ENCODE measurements at places on chromosomes 5 and 9.

DNA sequence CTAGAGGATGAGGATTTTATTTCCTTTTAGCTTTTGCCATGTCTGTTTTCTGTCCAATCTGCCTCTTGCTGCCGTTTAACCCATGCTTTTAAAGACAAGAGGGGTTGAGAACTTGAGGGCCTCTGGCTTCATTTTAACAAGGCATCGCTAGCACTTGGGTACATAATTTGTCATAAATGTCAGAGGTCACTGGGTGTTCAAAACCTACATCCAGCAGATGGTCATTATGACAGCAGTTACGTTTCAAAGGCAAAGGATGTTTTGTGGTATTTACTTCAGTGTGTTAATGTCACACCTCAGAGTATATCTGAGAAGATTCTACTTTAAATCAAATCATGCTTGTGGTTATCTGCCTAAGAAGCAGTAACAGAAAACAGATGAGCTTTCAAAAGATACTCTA is 918.3 kb downstream of the NR2F1-AS1 start:
- DNase-seq: no peak

- peak; percentile 52 for DNase-seq
Observed at GRCh38 chr9:2597483-2597882, 24.1 kb upstream of the VLDLR start.

- no peak for DNase-seq
Observed at GRCh38 chr5:179226696-179227095, 118.6 kb downstream of the ADAMTS2 start.

GRCh38 chr5:107487056-107487542 is 183.6 kb downstream of the EFNA5 start:
- DNase-seq: peak; percentile 11

DNA sequence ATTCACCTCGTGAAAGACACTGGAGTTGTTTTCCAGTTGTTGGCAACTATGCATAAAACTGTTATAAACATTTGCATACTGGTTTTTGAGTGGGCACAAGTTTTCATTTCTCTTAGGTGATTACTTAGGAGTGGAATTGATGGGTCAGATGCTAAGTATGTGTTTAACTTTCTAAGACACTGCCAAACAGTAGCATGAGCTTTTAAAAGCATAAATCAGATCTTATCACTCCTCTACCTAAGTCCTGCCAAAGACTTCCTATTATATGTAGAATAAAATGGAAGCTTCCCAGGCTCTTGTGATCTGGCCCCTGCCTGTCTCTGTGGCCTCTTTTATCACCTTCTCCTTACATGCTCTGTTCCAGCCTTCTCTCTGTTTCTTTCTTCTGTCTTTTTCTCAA is 72.6 kb downstream of the SH3RF2 start:
- DNase-seq: no peak

DNA sequence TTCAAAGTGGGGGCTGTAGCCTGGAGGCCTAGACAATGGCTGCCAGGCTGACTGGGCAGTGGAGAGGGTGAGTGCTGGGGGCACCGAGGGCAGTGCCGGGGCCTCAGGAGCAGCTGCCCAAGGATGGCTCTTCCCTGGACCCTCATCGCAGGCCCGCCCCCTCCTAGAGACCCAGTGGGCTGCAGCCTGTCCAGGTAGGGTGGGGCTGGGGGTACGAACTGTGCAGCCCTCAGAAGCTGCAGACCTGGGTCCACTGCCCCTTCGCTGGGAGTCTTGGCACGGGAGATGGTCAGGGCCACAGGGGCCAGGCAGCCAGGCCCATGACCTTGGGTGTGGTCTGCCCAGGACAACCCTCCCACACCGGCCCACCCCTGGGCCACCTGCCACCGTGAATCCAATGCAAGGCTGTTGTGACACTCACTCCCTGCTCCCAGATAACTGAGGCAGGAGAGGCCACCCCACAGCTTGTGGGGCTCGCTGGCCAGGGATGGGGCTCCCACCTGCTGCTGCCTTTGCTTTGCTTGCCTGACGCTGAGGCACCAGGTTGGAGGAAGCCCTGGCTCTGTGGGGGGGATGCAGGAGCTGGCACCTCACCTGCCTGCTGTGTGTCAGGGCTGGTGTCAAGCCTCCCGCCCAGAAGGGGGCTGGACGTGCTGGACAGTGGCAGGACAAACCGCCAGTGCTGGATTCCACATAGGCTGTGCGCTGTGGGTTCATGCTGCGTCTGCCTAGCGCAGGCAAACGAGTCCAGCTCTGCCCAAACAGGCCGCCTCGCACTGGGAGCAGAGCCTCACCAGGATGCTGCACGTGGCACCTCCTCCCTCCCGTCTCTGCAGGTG is 23.1 kb upstream of the SLC9A3 start:
- no peak for DNase-seq

DNA sequence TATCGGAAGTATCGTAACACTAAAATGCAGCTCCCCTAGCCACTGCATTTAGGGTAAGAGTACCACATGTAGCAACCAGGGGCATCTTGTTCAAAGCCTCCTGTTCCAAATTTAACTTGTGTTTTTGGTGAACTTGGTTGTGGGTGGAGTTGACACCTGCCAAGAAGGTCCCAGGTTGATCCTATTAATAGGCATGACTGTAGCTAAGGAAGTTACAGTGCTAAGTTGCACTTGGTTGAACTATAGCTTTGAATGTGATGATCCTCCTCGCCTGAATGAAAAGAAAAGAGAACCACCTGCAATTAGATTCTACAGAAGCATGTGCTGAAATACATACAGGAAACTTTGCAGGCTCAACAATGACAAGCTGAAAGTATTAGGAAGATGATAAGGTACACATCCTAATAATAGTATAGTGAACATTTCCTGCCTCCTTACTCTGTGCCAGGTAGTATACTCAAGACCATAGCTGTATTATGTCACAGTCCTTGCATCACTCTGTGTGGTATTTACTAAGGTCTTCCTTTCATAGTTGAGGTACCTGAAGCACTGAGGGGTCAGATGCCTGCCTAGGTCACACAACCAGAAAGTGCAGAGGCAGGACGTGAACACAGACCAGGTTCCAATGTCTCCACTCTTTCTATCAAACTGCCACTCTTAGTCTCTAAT is 64.5 kb upstream of the PIP5K1B start:
- DNase-seq: no peak

GRCh38 chr9:111759762-111760639 is 34.7 kb downstream of the SHOC1 start:
- peak; percentile 83 for DNase-seq

- DNase-seq: peak; percentile 94
Observed at GRCh38 chr5:154368041-154368800, 77.6 kb upstream of the SAP30L start.

DNA sequence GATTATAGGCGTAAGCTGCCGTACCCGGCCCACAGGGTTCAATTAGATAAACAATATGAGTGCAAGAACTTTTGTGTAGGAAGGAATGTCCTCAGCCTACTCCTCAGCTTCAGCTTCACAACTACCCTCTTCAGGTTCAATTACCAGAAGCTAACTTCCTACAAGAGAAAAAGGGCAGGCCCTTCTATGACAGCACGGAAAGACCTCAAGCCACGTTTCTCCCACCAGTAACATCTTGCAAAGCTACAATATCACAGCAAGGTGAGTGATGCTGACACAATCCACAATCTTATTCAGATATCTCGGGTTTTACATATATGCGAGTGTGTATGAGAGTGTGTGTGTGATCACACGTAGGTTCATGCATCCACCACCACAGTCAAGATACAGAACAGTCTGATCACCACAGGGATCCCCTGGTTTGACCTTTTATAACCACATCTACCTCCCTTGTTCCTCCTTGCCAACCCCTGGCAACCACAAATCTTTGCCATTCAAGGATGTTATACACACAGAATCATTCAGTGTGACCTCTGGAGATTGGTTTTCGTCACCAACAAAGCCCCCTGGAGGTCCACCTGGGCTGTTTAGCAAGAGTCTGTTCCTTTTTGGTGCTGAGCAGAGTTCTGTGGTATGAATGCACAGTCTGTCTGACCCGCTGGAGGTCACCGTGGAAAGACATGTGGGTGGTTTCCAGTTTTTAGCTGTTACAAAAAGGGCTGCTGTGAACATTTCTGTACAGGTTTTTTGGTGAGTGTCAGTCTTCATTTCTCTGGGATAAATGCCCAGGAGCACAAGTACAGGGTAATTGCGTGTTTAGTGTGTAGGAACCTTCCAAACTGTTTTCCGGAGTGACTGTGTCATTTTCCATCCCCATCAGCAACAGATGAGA is 38.2 kb downstream of the IPPK start:
- DNase-seq: no peak

- DNase-seq: no peak
Observed at GRCh38 chr5:101515721-101516120, 612.6 kb upstream of the ST8SIA4 start.

DNA sequence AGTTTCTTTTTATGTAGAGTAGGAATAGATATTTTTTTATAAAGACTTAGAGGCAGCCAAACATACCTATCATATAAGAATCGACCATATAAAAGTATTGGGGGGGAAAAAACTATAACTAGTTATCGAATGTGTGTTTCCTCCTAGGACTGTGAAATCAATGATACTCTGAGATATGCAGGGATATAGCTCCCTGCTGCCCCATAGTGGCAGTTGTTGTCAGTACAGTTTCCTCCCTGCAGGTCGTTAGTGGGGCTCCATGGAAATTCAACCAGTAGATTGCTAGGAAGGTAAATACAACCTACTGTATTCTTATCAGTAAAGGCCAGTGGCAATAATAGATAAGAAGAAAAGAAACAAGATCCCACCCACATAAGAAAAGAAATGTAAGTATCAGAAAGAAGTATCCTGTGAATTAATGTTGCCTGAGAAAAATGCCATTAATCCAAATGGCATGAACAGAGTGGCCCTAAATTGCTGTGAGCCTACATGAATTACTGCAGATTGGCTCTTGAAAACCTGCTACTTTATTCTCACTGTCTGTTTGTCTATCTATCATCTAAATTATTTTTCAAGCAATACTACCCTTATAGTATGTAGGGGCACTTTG is 136.9 kb upstream of the FBN2 start:
- peak; percentile 57 for DNase-seq

GRCh38 chr9:123338710-123339665 is 17.0 kb upstream of the CRB2 start:
- DNase-seq: no peak

GRCh38 chr9:11192993-11193392 is 580.2 kb upstream of the PTPRD start:
- DNase-seq: no peak

GRCh38 chr9:68933434-68934328 is 80.2 kb downstream of the PRKACG start:
- no peak for DNase-seq

DNA sequence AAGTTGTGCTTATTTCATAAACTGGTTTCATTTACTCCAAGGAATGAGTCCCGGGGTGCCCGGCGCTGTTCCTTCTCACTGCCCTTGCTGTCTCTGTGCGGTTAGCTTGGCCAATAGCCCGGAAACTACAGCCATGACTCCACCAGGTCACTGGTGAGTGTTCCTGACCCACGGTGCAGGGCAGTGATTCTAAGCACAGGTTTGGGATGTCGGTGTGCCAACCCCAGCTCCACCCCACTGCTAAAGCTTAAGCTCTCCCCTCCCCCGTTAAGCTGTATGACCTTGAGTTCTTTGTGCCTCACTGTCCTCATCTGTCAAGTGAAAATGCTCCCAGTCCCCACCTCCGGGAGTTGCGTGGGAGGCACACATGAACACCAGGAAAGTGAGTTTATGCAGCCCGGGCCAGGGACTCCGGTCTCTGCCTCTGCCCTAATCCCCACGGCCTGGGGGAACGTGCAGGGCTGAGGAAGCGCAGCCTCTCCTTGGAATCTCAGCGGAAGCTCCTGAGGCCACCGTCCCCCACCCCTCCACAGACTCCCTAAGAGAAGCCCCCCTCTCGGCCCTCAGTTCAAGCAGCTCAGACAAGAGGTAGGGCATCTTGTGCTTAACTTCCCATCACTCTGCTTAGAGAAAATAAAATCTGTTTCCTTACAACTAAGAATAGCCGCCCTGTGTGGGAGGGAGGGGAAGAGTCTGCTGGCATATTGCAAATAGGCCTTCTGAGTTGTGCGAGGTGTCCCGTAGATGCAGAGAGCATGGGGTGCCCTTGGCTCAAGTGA is 92.0 kb upstream of the RAI14 start:
- peak; percentile 53 for DNase-seq

GRCh38 chr9:94168203-94169000 is 84.1 kb downstream of the PTPDC1 start:
- peak; percentile 74 for DNase-seq

GRCh38 chr5:133356984-133357421 is 255.3 kb downstream of the FSTL4 start:
- DNase-seq: no peak

DNA sequence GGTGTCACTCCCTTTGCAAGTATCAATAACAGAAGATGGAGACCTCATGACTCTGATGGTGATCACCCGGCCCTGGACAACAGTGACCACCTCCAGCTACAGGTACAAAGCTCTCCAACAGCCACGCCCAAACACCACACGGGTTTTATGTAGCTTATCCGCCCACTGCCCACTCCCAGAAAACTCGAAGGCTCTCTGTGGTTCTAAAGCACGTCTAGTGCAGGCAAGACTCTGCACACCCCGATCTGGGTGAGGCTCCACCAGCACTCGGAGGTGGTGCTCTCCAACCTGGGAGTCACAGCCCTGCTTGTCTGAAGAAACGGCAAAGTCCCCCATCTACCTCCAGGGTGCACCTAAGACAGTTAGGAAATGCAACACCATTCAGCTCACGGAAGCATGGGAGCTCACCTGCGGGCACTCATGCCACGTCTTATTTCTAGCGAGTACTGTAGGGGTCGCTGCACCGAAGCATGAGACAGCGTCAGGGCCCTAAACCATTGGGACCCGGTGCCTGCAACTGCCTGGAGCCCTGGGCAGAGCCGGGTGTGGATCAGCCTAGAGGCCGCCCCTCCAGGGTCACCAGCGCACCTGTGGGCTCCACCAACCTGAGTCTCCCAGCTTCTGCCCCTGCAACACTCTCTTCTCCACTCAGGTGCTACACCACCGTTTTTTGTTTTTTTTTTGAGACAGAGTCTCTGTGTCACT is 58.1 kb upstream of the ZNF354A start:
- no peak for DNase-seq

- peak; percentile 72 for DNase-seq
Observed at GRCh38 chr5:1004461-1005248, 3.9 kb upstream of the NKD2 start.

DNA sequence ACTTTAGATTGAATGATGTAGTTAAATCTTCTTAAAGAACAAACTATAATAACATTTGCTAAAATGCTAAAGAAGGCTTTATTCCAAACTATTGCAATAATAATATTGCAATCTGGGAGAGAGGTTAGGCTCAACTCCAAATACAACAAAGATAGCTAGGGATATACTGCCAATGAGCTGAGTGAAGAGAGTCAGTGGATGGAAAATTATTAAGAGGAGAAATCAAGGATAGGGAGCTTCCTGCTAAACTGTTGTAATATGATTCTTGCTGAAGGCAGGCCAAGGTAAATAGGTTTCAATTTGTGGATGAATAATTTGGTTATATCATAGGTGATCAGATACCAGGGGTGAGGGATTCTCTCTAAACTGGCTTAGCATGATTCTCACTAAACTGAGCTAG is 1651.5 kb downstream of the EFNA5 start:
- DNase-seq: no peak

DNA sequence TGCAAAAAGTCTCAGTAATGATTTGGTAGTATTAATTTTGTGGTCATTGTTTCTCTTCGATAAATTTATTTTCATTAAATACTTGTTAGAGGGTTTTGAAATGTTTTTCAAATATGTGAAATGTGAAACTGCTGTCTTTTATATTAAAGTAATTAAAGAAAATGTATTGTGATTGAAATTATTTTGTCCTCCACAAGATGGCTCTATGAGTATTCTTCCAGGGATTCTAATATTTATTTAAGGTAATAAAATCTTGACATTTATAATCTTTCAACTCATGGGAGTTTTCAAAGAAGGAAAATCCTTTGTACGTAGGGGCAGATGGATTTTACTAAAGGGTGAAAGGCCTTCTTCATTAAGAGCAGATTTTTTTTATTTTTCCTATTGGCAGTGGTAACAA is 19.3 kb downstream of the ISOC1 start:
- peak; percentile 7 for DNase-seq
